Tibial artery (tissue), 4 donors: ENCODE measurements at places on chromosomes 12 and 14.

DNA sequence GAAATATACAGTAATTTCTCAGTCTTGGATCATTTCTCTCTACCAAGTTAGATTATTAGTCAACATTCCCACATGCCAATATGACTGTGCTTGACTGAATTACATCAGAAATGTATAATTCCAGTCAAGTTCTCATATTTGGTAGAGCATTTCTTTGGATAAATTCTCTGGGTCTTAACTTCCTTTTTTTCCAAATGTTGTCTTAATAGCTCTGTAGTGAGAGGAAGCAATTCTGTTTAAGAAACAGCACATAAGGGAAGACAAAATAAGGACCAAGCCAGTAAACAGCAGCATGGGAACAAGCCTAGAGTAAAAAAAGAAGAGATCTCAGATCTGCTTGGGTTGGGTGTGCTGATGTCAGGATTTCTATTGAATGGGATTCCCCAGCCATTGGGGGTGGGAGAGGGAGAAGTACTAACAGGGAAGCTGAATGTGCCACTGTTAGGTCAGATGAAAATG lies 14.2 kb upstream of the DYRK2 start:
- H3K27ac ChIP-seq = no peak overlapping the region
- no peaks in the 10 kb centered on the region for H3K27me3 ChIP-seq
- no peaks in the 10 kb centered on the region for H3K36me3 ChIP-seq
- no peak for DNase-seq
- H3K4me1 ChIP-seq = peaks cover 6% of the 10 kb centered on the region
- no peak overlapping the region for H3K4me3 ChIP-seq

- H3K27ac ChIP-seq = no peak overlapping the region
- H3K36me3 ChIP-seq = no peaks in the 10 kb centered on the region
- no peaks in the 10 kb centered on the region for H3K4me1 ChIP-seq
- DNase-seq = no peak
- H3K4me3 ChIP-seq = no peak overlapping the region
- no peaks in the 10 kb centered on the region for H3K27me3 ChIP-seq
These were observed 5.5 kb upstream of the GAS2L3 start for GRCh38 chr12:100567945-100568344.

- no peaks in the 10 kb centered on the region for H3K36me3 ChIP-seq
- H3K27me3 ChIP-seq = no peaks in the 10 kb centered on the region
- DNase-seq = peak; percentile 9
- no peak overlapping the region for H3K27ac ChIP-seq
- no peaks in the 10 kb centered on the region for H3K4me1 ChIP-seq
These were observed 188.3 kb upstream of the C14orf180 start for GRCh38 chr14:104390941-104391901.

GRCh38 chr12:68370006-68370590 lies 37.9 kb upstream of the MDM1 start:
- H3K4me3 ChIP-seq = no peak overlapping the region
- no peaks in the 10 kb centered on the region for H3K36me3 ChIP-seq
- H3K27ac ChIP-seq = no peak overlapping the region
- no peaks in the 10 kb centered on the region for H3K4me1 ChIP-seq

- no peaks in the 10 kb centered on the region for H3K27me3 ChIP-seq
- no peak for DNase-seq
- no peaks in the 10 kb centered on the region for H3K4me1 ChIP-seq
These were observed 45.4 kb downstream of the VCPKMT start for GRCh38 chr14:50070840-50071548.

GRCh38 chr12:106392759-106393158 lies 35.2 kb downstream of the POLR3B start:
- no peak overlapping the region for H3K4me3 ChIP-seq
- H3K4me1 ChIP-seq = no peaks in the 10 kb centered on the region
- no peak overlapping the region for H3K27ac ChIP-seq

GRCh38 chr12:118781692-118782091 lies 199.6 kb upstream of the SRRM4 start:
- H3K27ac ChIP-seq = no peak overlapping the region
- no peak overlapping the region for H3K4me3 ChIP-seq
- H3K36me3 ChIP-seq = no peaks in the 10 kb centered on the region
- H3K4me1 ChIP-seq = no peaks in the 10 kb centered on the region
- no peaks in the 10 kb centered on the region for H3K27me3 ChIP-seq

- H3K4me1 ChIP-seq = no peaks in the 10 kb centered on the region
- no peak overlapping the region for H3K4me3 ChIP-seq
- H3K27ac ChIP-seq = no peak overlapping the region
- DNase-seq = no peak
- peaks cover 12% of the 10 kb centered on the region for H3K36me3 ChIP-seq
These were observed 154.2 kb downstream of the PLCZ1 start for GRCh38 chr12:18583655-18584054.

DNA sequence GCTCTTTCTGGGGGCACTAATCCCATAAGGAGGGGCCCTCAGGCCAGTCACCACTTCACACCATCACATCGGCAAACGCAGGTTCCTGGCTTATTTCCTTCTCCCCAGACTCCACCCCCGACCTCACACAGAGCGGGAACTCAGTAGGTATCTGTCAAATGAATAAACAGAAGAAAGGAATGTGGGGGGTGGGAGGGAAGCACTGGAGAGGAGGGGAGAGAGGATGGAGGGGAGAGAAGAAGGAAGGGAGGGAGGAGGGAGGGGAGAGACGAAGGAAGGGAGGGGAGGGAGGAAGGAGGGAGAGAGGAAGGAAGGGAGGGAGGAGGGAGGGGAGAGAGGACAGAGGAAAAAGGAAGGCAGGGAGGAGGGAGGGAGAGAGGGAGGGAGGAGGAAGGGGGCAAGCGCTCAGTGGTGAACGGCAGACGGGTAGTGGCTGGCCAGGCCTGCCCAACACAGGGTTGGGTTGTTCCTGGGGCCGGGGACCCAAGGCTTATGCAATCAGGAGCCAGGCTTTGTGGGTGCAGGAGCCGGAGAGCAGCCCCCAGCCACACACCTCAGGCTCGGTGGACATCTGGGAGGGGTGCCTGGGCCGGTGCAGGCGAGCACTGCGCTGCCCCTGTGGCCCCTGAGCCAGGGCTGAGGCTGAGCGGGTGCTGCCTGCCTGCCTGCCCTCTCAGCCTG lies 52.6 kb upstream of the FBRSL1 start:
- no peak overlapping the region for H3K4me3 ChIP-seq
- no peaks in the 10 kb centered on the region for H3K4me1 ChIP-seq
- H3K36me3 ChIP-seq = no peaks in the 10 kb centered on the region
- no peak overlapping the region for H3K27ac ChIP-seq

DNA sequence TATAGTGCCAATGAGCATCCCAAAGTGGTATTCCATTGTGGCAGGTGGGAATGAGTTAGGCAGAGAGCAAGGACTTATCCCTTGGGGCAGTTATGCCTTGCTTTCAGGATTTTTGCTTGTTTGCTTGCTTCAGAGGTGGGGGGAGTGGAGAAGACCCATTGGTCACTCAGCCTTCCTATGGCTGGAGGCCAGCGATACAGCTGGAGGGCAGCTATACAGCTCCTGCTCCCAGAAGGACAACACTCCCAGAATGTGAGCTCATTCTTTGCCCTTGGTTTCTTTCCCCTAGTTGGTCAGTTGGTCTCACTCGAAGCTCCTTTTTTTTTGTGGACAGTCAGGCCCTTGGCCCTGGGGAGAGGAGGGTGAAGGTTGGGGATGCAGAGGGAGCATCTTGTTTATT lies 14.5 kb downstream of the KRT83 start:
- H3K27ac ChIP-seq = no peak overlapping the region
- no peaks in the 10 kb centered on the region for H3K4me1 ChIP-seq
- no peak for DNase-seq
- H3K36me3 ChIP-seq = no peaks in the 10 kb centered on the region

DNA sequence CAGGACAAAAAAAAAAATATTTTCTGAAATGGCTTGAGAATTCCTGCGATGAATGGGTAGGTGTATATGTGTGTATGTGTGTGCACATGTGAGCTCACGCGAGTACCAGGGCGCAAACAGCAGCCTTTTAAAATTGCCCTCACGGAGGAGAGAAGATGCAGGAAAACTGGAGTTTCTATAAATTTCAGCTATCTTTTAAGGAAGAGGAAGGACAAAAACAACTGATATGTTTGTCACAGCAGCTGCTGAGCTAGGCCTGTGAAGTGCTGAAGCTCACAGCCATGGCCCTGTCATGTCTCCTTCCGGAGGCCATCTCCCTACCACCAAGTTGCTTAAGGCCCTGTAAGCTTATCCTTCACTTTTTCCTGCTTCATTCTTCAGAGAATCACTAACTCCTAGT lies 40.8 kb downstream of the DUSP16 start:
- DNase-seq = no peak
- H3K27me3 ChIP-seq = no peaks in the 10 kb centered on the region
- no peak overlapping the region for H3K4me3 ChIP-seq
- H3K36me3 ChIP-seq = peaks cover 36% of the 10 kb centered on the region
